Activated CD4-positive, alpha-beta T cell treated with anti-CD3 and anti-CD28 coated beads, Interleukin-2, amount 10 ng/mL, durations not matched to agents 7 days and 5 days (primary cell): ENCODE measurements at places on chromosomes 5 and 9.

GRCh38 chr5:117748336-117748735 lies 1173.7 kb upstream of the SEMA6A start:
- DNase-seq, result no peak

- no peak for DNase-seq
These were observed 2.1 kb upstream of the SIT1 start for GRCh38 chr9:35652829-35653209.

- DNase-seq, result no peak
These were observed 22.0 kb upstream of the EPB41L4B start for GRCh38 chr9:109342878-109343277.

DNA sequence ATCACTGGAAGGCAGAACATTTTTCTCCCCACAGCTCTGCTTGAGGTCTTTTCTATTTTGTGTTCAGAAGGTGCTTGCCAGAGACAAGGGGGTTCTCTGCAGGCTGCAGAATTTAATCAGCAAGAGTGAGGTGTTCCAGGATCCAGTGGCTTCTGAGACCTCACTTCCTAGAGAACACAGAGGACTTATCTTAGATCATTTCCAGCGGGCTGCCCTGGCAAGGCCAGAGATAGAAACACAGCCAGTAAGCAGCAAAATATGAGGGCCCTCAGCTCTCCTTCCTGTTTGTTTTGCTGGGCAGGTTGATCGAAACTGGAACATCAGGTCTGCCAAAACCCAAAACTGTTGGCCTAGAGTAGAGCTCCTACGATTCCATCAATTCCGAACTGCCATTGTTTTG lies 187.3 kb downstream of the DIRAS2 start:
- no peak for DNase-seq

GRCh38 chr9:124395826-124396225 lies 19.4 kb downstream of the PSMB7 start:
- no peak for DNase-seq

DNA sequence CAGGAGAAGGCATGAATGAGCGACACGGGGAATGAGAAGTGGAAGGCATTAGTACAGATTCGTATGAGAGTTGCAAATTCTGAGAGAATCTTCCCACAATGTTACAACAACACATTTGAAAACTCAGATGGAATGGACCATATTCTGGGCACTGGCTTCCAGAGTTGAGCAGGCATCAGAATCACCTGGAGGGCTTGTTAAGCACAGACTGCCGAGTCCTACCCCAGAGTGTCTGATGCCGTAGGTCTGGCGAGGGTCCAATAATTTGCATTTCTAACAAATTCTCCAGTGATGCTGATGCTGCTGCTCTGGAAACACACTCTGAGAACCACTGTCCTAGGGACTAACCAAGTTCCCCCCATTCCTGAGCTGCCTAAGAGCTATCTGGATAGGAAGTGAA lies 2.9 kb upstream of the TLX3 start:
- no peak for DNase-seq

DNA sequence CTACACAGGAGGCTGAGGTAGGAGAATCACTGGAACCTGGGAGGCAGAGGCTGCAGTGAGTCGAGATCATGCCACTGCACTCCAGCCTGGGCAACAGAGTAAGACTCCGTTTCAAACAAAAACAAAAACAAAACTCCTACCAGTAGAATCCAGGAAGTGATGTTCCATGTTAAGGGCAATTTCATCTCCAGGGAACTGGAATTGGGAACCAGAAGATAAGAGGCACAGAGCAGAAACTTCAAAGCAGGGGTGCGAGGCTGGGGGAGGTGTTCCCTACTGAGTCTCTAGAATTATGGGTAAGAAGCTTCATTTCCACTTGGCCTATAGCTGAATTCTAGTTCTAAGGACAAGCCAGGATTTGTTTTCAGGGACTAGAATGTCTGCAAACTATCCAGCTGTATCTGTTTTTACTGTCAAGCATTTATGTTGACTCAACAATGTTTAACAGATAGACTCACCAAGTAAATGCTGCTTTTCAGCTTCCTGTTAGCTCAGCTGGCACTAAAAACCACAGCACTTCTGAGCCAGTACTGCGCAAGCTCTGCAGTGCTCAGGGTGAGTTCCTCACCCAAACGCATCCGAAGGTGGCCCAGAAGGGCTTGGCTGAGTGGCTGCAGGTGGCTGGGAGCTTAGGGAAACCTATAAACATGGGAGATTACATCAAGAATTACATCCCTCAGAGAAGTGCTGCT lies 320.1 kb downstream of the MTRR start:
- DNase-seq, result no peak

DNA sequence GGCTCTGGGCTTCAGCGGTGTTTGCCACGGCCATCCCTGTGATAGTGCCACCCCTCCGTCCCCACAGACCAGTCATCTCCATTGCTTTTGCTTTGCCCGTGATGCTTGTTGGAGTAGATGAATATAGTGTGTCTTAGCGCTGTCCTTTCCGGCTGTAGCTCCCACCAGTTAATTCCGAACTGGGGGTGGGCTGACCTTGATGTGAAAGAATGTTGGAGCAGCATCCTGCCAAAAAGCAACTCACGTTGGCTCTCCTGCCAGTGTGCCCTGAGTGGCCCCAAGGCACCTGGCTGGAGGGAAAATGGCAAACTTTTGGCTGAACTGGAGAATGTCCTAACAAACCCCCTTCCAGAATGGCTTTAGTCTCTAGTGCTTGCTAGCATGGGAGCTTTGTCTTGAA lies 20.0 kb downstream of the CLTA start:
- DNase-seq, result no peak

GRCh38 chr5:138874241-138874640 lies 894 bp downstream of the LRRTM2 start:
- no peak for DNase-seq

DNA sequence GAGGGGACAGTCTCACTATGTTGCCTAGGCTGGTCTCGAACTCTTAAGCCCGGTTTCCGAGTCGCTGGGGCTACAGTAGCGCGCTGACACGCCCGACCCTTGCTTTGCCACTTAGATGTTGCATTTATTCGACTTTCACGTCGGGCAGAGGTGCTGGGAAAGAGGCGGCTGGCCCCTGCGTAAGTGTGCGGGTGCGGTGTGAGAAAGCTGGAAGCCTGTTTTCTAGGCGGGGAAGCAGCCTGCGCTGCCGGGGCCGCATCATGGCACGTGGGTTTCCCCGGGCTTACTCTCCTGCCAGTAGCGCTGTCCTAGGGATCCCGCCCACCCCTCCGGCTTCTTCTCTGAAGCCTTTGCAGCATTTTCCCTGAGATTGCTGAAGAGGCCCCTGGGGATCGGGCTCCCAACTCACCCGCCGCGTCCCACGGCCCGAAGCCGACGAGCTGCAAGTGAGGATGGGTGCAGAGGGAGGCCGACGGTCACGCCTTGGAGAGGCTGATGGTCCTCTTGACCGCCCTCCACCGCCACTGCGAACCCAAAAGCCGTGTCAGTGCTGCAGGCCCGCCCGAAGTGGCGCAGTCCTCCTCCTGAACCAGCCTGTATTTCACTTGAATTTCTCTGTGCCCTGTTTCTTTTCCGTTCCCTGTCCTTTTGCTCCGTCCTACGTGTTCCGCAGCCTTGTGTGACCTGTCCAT lies 5.8 kb upstream of the TRIM41 start:
- DNase-seq, result peak; percentile 49
